Cerebellar cortex (tissue), 1 donor: ENCODE measurements at places on chromosomes 16 and 17.

DNA sequence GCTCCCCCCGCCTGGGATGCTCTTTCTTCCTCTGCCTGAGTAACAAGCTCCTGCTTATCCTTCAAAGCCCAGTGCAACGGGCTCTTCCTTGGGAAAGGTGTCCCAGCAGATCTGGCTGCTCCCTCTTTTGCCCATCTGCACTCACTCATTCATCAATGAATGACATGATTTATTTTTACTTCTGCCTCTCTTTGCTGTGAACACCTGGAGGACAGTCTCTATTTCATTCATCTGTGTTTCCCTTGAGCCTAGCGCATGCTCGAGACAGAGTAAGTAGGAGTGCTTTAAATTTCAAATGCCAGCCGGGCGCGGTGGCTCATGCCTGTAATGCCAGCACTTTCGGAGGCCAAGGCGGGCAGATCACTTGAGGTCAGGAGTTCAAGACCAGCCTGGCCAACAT, 22.0 kb upstream of the GINS2 start:
- DNase-seq = no peak

DNA sequence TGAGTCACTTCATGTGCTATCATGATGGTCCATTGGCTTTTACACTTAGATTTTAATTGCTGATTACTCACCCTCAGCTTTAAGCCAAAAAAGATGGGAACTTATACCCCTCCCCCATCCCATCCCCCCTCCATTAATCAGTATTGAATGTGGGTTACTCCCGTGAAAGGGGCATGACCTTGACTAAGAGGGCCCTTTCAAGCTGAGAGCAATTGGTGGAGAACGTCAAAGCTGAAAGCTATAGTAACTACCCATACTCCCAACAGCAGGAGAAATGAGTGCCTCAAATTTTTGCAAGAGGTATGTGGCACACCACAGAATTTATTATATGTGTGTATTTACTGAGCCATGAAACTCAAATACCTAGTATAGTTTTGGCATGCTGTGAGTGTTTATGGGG, 99.7 kb upstream of the CDH8 start:
- DNase-seq = no peak

DNA sequence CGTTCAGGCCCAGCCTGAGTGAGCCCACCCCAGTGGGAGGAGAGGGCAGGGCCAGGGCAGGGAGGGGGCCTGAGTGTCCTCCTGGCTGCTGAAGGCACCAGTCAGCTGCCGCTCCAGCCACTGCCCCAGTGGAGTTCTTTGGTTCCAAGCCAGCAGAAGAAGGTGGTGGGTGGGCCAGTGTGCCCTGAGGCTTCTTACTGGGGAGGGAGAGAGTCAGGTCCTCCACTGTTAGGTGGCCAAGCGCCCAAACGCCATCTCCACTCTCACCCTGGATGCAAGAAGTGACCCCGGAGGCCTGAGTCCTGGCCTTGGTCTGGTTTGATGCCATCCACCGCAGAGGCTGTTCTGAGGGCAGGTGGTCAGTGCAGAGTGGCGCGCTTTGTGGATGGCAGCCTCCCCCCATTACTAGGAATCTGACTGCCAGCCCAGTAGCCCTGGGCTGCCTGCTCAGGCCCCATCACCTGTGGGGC, 2.2 kb downstream of the RNF213 start:
- no peak for DNase-seq

DNA sequence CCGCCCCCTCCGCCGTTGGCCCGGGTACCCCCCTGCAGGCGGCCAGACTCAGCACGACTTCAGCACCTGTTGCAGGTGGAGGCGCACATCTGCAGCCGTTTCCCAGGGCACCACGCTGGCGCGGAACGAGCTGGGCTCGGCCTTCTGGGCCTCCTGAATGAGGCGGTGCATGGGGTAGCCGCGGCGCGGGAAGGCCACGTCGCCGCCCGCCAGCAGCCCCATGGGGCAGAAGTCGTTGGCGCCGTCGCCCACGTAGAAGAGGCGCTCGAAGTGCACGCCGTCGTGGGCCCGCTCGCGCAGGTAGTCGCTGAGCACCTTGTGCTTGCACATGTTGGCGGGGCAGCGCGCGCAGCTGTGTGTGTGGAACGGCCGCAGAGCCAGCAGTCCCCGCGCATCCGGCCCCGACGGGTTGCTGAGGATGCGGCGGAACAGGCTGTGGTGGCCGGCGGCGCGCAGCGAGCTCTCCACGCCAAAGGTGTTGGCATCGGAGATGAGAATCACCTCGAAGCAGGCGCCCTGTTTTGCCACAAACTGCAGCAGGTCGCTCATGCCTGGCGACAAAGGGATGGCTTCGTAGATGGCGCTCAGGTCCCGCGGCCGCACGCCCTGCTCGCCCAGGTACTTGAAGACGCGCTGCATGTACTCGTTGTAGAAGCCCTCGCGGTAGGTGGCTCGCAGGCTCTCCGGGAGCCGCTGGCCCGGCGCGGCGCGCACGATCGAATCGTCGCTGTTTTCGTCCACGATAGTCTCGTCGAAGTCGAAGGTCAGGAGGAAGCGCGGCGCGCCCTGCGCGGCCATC, 6.2 kb downstream of the PHOSPHO1 start:
- DNase-seq = no peak

DNA sequence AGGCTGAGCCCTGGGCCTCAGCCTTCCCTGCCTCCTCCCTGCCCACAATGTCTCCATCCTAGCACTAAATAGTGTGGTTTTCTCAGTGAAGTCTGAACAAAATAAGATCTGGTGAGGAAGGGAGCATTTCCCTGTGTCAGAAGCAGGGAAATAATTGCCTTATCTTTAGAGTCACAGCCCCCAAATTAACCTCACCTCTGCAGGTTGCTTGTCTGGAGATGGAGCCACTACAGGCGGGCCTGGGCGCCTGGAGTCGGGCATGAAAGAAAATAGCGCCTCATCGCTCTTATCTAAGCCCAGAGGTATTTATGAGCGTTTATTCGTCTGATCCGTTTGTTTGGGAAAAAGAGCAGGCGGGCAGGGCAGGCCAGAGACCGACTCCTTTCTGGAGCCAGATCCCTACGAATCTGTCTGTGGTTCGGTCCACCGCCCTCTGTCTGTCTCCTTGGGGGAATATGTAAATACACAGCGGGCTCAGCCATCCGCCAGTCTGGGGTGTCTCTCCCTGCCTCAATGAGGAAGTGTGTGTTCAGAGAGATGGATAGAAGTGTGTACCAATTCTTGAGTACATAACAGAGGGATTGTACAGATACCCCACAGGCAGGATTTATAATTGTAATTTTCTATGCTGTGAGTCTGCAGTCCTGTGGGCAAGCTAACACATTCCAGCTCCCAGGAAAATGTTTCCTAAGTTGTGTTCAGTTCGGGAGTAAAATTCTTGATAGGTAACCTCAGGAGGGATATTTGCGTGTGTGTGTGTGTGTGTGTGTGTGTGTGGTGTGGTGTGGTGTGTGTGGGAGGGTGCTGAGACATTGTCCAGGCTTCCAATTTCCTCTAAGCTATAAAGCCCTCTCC, 4.3 kb downstream of the HOXB6 start:
- no peak for DNase-seq

GRCh38 chr16:27259710-27260109, 8.9 kb downstream of the NSMCE1 start:
- no peak for DNase-seq

DNA sequence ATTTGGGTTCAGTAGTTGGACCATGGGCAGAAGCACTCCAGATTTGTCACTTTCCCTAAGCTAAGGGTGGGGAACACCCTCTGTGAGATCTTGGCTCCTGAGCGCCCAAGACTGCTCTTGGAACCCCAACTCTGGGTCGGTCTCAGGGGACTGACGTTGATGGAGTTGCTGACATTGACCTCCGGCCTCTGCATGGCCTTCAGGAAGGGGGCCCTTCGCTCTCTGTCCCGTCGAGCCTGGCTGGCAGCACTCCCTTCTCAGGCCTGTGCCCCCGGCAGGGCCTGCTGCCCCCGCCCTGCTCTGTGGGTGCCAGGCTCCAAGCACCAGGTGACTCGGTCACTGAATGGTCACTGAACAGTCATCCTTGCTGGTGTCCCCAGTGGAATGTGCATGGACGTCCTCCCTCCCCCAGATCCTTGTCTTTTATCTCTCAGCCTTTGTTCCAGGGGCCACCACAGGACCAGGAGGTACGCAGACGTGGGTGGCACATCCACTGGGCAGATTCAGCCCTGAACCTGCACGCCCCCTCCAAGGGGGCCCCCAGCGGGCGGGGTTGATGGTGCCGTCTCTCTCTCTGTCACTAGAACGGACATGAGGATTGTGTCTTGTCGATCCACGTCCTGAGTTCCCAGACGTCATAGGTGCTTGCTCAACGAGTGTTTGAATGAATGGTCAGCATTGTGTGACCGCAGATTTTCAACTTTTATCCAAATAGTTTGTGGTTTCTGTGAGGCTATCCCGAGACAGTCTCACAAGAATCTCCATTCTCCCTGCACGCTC, 314.5 kb downstream of the SEC14L1 start:
- DNase-seq = no peak

DNA sequence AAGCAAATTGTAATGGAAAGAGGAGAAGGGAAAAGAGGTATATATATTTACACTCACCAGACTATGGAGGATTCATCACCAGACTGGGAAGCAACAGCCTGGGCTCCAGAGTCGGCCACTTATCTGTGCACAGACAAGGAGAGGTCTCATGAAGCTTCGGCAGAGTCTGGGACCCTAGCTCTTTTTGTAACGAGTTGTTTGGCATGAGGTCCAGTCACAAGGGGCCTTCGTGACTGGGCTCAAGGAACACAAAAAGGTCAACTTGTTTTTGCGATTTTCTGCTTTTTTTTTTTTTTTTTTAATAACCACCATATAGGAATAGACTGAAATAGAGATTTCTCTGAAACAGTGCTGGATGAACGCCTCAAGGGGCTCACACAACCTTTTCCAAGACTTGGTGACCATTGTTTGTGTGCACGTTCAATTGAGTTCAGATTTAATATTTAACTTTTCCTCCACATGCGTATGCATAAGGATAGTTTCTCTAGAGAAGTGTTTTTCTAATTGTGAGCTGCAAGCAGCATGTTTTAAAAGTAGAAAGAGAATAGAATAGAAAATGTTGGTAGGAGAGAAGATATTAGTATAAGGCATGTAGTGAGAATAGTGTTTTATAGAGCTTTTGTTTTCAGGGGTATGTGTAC, 25.8 kb downstream of the BPTF start:
- no peak for DNase-seq

- no peak for DNase-seq
Observed at GRCh38 chr17:882827-883585, 96.6 kb downstream of the NXN start.

DNA sequence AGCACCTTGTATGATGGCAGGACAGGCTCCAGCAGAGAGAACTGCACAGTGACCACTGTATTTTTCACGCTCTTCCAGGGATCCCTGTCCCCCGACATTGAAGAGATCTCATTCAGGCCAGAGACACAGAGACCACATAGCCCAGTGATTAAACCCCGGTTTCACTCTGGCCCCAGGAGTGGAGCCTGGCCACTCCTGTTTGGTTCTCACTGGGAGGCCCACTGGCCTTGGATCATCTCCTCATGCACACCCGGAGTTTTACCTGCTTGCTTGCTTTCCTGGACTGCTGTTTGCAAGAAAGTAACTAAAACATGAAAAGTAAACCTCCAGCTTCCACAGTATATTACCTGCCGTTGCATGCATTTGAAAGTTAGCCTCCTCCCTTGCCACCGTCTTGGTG, 13.2 kb upstream of the CLEC18C start:
- no peak for DNase-seq

DNA sequence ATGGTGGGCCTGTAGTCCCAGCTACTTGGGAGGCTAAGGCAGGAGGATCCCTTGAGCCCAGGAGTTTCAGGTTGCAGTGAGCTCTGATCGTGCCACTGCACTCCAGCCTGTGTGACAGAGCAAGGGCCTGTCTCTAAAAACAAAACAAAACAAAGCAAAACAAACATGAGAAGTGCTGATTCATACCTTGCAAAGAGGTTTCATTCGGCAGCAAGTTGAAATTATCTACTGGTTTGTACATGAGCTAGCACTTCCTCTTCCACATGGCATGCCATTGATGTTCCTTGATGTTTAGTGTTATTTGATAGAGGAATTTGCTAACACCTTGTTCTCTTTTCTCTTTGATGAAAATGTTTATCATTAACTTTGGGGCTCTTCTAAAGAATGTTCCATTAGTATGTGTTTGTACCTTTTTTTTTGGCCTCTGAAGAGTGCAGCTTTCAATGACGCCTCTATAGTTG, 50.6 kb downstream of the SPECC1 start:
- no peak for DNase-seq

DNA sequence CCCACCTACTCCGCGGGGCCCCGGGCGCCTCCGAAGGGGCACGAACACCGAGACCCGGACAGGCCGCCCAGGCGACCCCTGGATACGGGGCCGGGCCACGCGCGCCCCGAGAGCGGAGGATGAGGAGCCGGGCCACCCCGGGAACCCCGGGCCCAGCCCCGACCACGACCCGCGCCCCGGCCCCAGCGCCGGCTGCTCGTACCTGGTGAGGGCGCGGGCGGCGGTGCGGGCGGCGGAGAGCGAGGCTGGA, 192 bp downstream of the FASN start:
- no peak for DNase-seq

GRCh38 chr17:73066148-73066884, 26.2 kb downstream of the SLC39A11 start:
- DNase-seq = no peak

DNA sequence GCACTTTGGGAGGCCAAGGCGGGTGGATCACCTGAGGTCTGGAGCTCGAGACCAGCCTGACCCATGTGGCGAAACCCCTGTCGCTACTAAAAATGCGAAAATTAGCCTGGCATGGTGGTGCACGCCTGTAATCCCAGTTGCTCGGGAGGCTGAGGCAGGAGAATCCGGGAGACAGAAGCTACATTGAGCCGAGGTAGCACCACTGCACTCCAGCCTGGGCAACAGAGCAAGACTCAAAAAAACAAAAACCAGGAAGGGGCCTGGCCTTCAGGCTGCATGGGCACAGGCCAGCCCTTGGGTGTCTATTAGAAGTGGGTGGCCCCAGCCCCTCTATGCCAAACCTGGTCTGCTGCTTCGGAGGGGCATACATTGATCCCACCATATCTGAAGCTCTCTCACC, 56.0 kb downstream of the PSMD12 start:
- no peak for DNase-seq

GRCh38 chr17:61411261-61412142, 11.9 kb downstream of the TBX2 start:
- no peak for DNase-seq

DNA sequence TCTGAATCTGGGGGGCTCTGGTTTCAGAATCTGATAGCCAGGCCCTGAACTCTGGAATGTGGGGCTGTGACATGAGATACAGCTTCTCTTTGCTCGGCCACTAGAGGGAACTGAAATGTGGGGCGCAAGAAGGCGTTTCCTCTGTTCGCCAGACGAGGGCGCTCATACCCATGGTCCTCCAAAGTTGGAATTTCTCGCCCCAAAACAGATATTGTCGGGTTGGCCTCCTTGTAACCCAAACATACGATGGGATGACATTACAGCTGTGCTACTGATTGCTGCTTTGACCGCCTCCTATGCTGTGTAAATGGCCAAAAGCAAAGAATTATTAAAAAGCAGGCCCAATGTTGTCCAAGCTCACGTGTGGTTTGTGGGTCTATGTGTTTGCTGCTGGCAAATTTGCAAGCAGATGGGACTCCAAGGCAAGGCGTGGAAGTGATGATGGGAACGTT, 13.1 kb upstream of the MSI2 start:
- peak; percentile 44 for DNase-seq

GRCh38 chr17:77184474-77184873, 43.7 kb downstream of the SEC14L1 start:
- DNase-seq = no peak
